Activated CD8-positive, alpha-beta memory T cell treated with anti-CD3 and anti-CD28 coated beads for 4 hours (primary cell): ENCODE measurements at places on chromosomes 13 and 19.

DNA sequence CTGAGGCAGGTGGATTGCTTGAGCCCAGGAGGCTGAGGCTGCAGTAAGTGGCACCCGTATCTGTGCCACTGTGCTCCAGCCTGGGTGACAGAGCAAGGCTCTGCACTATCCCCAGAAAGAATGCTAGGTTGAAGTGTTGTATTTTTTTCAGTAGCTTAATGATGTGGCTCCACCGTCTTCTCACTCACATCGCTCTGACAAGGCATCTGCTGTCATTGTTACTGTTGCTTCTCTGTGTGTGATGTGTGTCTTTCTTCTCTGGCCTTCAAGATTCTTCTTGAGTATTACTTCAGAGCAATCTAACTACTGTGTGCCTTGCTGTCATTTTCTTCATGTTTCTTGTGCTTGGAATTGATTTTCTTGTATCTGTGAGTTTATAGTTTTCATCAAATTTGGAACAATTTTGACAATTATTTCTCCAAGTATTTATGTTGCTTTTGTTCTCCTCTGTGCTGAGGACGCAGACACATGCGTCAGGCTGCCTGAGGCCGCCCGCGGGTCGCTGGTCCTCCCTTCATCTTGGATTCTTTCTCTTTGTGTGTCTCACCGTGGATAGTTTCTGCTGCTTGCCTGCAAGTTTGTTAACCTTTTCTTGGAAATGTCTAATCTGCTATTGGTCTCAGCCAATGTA is 10.8 kb downstream of the ADPRHL1 start:
- DNase-seq, result no peak

DNA sequence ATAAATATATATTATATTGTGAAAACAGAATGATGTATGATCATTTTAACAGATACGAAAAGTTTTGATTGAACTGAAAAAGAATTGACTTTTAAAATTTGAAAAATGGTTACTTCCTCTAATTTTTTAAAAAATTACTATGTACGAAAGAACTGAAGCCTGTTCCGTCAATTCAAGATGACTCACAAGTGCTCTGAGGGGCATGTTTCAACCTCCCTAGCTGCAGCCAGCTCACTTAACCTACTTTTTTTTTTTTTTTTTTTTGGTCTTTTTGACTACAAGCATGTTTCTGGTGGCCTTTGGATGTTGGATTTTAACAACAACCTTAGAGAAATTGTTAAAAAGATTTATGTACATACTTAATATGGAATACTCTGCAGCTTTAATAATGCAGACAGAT is 1139.3 kb downstream of the DIAPH3 start:
- no peak for DNase-seq

GRCh38 chr13:110914331-110915056 is 375 bp downstream of the ANKRD10 start:
- DNase-seq, result peak; percentile 42

GRCh38 chr19:15577184-15577771 is 37.7 kb upstream of the CYP4F8 start:
- no peak for DNase-seq

GRCh38 chr13:45105895-45106294 is 14.4 kb upstream of the GTF2F2 start:
- DNase-seq, result no peak

DNA sequence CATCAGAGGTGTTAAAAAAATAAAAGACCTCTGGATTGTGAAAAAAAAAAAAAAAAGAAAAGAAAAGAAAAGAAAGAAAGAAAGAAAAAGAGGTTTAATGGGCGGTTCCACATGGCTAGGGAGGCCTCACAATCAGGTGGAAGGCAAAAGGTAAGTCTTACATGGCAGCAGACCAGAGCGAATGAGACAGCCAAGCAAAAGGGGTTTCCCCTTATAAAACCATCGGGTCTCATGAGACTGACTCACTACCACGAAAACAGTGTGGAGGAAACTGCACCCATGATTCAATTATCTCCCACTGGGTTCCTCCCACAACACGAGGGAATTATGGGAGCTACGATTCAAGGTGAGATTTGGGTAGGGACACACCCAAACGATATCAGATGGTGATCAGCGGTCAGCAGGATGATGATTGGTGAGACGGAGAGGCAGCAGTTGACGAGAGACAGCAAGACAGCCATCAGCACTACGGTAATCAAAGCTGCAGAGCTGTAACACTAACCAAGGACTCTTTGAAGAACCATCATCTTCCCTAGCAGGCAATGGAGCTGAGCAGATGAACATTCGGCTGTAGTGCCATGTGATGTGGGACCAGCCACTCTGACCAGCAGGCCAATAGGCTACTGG is 3.9 kb upstream of the CD209 start:
- DNase-seq, result no peak

GRCh38 chr13:109026266-109026665 is 396.9 kb downstream of the MYO16 start:
- DNase-seq, result no peak

DNA sequence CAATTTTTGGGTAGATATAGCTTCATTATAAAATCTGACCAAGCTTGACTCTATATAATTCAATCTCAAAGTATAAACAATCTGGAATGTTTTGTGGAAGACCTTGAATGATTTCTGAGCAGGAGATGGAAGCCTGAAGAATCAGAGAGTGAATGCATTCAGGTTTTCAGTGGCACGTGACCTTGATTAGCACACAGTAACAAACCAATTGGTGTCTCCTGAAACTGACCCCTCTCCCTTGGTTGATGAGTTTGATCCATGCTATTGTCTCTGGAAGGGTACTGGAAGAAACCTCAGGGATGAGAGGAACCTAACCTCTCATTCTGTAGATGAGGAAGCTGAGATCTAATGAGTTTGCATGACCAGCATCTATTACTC is 39.6 kb downstream of the PCDH8 start:
- no peak for DNase-seq

DNA sequence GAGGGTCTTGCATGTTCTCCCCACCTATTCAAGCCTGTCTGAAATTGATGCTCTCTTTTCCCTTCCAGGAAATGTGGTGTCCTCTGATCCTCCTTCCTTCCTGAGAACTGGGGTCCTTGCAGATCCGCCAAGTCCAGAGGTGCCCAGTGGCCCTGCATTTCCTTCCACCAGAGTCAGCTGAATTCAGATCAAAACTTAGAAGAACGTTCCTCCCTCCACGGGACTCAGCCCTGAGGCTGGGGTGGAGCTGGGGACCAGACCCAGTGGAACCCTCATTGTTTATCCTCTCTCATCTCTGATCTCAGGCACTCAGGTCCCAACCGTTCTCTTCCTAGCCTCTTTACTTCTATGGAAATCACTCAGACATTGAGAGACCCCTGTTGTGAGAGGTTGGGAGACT is 477.3 kb downstream of the TSHZ3 start:
- no peak for DNase-seq

DNA sequence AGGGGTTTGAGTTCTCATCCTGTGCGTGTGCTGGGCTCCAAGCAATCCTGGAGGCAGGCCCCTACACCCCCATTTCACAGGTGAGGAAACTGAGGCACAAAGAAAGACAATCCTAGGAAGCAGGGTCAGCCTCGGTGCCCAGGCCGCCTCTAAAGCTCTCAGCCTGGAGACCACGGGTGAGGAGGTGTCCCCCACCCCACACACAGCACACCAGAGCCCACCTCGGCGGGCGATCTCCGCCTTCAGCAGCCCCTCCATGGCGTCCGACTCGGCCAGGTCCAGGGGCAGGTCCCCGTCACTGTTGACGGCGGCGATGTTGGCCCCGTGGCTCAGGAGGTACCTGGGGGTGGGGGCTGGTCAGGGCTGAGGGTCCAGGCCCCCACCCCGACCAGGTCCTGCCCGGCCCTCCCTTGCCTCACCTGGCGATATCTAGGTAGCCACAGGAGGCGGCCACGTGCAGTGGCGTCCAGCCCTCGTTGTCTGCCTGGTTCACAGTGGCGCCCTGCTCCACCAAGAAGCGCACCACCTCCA is 5.1 kb downstream of the PPP1R12C start:
- DNase-seq, result no peak

DNA sequence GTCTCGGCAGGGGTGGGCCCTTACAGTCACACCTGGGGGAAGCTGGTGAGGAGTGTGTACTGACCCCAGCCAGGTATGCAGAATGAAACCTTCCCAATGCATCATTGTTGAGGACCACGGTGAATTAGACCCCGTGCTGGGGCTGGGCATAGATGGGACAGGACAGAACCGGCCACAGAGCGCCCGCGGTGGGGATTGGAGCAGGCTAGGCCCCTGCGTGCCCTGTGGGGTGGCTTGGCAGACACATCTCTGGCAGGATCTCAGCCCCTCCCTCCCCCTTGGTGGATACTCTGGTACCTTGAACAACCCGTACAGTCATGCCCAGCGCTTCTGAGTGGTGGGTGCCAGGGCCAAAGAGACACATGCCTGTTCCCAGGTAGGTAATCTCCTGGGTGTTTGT is 200.6 kb downstream of the TEX29 start:
- no peak for DNase-seq

GRCh38 chr19:38385804-38386257 is 2.0 kb downstream of the GGN start:
- DNase-seq, result no peak
